ENCODE measurements at places on chromosomes 16 and 17. TPM values are rescaled to one million over a fixed set of nuclear protein-coding genes. Genes with fewer than 3 reads are reported as not detected.
A peak's percentile ranks its signal among the peaks of the same experiment; 100 is the strongest.

KCTD19 gene
- 0.10 TPM for total RNA-seq

ST6GALNAC2 gene
- 11.7 TPM for total RNA-seq

STARD3 gene
- 15.2 TPM for total RNA-seq

SSTR5 gene
- 0.72 TPM for total RNA-seq

ZNF750 gene
- total RNA-seq: 7.6 TPM

HS3ST3A1 gene
- not detected for total RNA-seq

VTN gene
- total RNA-seq: 1.0 TPM

SOX9 gene
- total RNA-seq: 14.6 TPM

OSGIN1 gene
- 0.21 TPM for total RNA-seq

CES1 gene
- total RNA-seq: 0.72 TPM

UBE2G1 gene
- total RNA-seq: 70.6 TPM

CDC6 gene
- 4.4 TPM for total RNA-seq

DNA sequence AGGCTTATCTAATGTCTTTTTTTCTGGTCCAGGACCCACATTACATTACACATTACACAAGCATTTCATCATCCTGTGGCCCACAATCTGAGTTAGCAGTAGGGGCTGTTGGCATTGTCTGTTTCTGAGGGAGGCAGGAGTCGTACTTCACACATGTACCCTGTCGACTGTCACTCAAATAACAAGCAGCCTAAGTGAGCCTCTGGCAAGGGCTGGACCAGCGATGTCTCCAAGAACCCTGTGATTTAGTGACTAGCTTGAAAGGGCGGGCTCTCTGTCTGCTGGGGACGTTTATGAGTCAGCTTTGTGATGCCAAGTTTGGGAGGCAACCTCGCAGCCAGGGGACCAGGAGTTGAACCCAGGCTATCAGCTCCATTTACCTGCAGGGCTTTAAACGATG, 251.4 kb downstream of the HS3ST3B1 start:
- no peak for DNase-seq

- peak; percentile 2 for DNase-seq
These were observed 325.1 kb upstream of the ERCC4 start for GRCh38 chr16:13594823-13595222.

DNA sequence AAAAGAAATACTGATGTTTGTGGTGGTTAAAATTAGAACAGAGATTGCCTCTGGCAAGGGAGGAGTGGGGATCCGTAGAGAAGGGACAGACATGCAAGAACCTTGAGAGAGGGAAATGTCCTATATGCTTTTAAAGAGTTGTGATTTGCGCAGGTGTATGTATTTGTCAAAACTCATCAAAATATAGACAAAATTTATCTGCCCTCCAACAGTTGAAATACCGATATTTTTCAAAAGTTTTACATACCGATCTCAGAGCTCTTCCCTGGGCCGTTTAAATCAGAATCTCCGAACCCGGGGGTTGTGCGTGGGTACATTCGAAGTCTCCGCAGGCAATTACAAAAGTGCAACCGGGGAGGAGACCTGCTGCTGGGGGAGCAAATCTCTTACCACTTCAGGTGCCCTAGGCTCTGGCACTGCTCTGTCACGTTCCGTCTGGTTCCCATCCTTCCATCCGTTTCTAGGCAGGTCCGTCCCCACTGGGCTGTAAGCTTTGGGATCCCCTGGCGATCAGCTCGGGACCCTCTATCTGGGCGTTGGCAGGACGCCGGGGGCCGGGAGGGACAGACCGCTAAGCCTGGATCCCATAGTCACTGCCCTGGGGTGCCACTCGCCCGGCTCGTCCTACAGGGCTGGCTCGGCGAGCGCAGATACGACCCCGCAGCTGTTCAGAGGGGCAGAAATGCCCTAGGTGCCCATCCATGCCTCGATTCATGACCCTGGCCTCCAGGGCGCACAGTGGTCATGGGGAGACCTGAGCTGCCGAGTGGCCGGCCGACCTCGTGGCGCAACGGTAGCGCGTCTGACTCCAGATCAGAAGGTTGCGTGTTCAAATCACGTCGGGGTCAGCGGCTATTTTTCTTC, 4.2 kb downstream of the BORCS6 start:
- DNase-seq: peak; percentile 95

DNA sequence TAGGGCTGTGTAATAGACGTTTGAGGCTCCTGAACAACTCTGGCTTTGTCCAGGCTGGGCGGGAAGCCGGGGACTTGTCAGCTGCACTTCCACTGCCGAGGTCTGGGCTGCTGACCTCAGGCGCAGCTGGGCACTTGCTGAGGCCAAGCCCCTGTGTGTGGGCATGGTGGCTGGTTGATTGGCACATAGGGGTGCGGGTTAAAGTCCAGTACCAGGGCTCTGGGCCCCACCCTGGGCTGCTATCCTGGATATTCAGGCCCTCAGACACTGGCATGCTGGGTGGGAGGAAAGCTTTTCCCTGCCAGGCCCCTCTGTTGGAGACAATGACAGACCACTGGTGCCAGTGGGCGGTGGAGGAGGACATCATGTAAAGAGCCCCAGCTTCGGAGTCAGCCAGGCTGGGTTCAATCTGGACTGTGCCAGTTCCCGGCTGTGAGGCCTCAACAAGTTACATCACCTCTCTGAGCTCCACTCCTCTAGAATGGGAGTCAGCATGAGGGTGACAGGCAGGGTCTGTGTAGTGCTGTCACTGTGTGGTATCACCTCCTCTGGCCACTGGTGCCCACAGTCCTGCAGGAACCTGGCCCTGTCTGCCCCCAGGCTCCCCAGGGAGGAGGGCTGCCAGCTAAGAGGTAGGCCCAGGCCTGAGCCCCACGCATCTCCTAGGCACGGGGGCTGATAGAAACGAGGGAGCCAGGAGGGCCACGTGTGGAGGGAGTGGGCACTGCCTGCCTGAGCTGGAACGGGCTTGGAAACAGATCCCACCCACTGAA, 42.5 kb downstream of the PSME3IP1 start:
- DNase-seq: no peak

DNA sequence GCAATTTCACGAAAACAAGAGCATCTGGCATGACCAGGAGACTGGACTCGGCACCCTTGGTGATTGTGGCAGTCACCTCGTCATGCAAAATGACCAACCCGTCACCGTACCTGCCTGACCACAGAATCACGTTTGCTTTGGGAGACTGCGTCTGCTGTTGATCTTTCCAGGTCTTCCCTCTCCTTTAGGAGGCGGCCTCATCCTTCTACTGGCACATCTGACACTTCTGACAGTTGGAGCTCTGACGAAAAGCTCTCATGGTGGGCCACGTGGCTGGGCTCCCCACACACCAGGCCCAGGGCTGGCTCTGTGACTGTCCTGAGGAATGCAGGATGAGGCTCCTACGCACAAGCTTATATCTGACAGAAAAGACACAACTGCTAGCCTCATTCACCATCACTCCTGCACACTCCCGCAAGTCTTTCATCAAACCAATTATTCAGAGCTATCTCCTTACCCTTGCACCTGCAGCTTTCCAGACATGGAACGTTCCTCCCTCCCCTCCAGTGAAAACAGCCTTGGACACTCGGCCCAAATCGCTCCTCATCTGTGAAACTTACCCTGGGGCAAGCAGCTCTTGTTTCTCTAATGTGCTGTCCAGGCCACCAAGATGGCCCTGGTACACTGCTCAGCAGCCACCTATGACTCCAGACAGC, 3.6 kb downstream of the TRAP1 start:
- peak; percentile 35 for DNase-seq

DNA sequence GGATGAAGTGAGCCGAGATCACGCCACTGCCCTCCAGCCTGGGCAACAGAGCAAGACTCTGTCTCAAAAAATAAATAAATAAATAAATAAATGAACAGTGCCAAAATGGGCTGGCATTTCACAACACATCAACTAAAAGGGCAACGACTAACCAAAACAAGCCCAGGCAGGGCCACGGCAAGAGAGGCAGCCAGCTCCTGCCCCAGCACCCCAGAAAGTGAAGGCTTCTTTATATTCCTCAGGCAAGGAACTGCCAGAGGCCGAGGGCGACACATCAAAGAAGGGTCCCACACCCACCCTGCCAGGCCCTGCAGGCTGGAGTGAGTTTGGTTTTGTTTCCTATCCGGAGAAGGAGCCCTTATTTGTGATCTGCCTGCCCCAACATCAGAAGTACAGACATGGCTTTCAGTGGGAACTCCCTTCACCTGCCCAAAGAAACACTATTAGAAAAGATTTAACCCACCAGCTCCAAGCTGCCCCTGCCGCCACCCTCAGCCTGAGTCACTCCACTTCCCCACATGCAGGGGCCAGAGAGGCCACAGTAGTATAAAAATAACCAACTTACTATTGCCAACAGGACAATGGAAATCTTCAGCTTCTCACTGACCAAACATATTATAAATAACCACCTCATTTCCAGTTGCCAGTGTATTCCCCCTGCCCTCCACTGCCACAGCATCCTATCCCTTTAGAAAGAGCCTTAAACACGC, 8.0 kb downstream of the FBXO31 start:
- no peak for DNase-seq

DNA sequence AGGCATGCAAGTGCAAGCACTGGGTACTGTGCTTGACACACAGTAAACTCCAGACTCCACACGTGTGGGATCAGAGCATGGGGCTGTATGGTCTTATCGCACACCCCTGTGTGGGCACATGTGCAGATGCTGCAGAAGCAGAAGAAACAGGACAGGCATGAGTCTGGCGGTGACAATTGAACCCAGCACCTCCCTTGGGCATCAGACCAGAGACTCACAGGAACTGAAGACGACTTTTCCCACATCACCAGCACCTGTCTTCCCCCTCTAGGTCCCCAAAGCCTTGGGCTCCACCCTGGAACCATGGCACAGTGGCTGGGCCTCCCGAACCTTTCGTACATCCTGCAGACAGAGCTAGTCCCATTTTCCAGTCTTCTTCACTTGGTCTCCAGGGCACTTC, 126.4 kb upstream of the CDH5 start:
- DNase-seq: no peak

DNA sequence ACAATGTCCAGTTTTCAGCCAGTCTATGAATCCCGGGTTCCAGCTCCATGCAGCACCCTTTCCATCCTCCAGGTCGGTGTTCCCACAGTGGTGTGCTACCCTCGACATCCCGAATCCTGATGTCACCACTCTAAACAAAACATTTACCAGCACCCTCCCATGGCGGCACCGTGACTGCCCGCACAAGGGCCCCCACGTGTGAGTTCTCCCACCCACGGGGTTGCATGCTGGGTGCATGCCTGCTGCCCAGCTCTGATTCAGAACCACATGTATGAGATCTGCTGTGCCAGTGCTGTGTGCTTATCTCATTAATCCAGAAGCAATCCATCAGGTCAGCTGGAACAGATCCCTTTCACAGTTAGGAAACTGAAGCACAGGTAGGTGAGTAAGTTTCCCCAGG, 57.4 kb downstream of the C16orf78 start:
- no peak for DNase-seq

DNA sequence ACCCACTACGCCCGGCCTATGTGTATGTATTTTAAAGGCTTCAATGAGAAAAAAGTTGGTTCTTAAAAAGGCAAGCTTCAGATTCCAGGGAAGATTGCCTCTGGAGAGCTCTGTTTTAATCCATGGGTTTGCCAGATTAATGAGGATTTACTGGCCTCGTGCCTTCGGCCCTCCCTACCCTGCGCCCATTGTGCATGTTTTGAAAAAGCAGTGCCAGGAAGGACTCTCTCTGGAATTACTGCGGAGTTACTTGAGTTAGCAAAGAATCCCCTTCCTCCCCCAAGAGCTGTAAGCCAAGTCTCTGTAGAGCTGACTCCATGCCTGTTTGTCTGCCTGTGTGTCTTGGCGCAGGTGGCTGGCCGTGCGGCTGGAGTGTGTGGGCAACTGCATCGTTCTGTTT, 98.9 kb downstream of the ABCC6 start:
- DNase-seq: no peak

- DNase-seq: no peak
These were observed 217.1 kb downstream of the GRIN2A start for GRCh38 chr16:9965079-9965478.

- no peak for DNase-seq
These were observed 7.2 kb upstream of the USP10 start for GRCh38 chr16:84692451-84693214.

- no peak for DNase-seq
These were observed 71.8 kb downstream of the IRF8 start for GRCh38 chr16:85970738-85971137.

DNA sequence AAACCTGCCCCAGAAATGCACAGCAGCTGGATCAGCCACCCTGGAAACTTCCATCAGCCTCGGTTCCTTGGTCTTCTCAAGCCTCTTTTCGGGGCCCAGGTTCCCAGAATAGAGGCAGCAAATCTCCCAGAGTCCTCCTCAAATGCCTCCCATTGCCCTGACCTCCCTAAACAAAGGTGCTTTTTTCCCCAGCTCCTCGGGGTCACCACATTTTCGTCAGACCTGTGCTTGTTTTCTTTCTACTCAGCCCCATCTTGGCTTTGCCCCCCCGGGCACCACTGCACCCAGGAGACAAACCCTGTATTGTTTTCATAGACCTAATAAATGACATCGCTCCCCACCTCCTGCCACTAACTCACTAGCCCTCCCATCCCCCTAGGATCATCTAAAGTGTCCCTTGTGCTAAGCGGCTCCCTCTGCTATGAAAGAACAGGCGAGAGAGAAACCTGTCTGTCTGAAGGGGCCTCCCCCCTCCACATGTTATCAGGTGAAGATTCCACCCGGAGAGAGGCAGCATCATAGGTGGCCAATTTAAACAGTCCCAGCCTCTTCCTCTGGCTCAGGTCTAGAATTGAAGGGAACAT, 451.1 kb downstream of the SOX9 start:
- no peak for DNase-seq

GRCh38 chr17:17416400-17417360, 60.1 kb upstream of the MED9 start:
- peak; percentile 26 for DNase-seq

DNA sequence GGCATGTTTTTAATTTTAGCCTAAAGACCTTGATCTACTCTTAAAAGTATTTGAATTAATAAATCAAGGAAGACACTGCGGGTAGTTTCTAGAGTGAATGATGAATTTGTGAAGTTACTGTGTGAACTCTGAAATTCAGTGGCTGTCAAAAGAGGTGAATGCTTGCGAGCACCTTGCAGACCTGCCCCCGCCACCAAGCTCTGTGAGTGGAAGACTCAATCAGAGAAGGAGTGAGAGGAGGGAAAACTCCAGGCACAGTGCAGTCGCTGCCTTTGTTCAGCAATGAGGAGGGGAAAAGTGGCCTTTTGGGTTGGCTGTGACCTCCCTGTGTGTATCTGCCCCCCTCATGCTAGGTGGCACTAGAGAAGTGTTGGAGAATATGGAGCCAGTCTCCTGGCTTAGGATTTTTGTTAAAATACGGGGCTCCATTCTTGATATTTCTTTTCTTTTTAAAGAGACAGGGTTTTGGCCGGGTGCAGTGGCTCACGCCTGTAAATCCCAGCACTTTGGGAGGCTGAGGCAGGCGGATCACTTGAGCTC, 53.0 kb downstream of the LDHD start:
- DNase-seq: no peak

GRCh38 chr16:2827831-2828520, 2.1 kb upstream of the ZG16B start:
- no peak for DNase-seq

- no peak for DNase-seq
These were observed 25.3 kb downstream of the RPH3AL start for GRCh38 chr17:327296-327695.

- DNase-seq: no peak
These were observed 351.1 kb downstream of the KCNJ2 start for GRCh38 chr17:70520447-70520846.

All from tongue (tissue), 3 donors.